ENCODE measurements at places on chromosomes 4 and X. TPM values are rescaled to one million over a fixed set of nuclear protein-coding genes. Genes with fewer than 3 reads are reported as not detected.

The AWAT1 gene
- total RNA-seq = not detected

- no peaks in the 10 kb centered on the region for H3K36me3 ChIP-seq
- peaks cover 2% of the 10 kb centered on the region for H3K27me3 ChIP-seq
- no peak overlapping the region for H3K4me3 ChIP-seq
These were observed 380.1 kb downstream of the GASK1B start for GRCh38 chr4:157792716-157793115.

GRCh38 chr4:61571761-61572559 lies 371.8 kb downstream of the ADGRL3 start:
- H3K4me3 ChIP-seq = no peak overlapping the region
- H3K27ac ChIP-seq = no peak overlapping the region
- H3K36me3 ChIP-seq = no peaks in the 10 kb centered on the region
- DNase-seq = no peak
- no peaks in the 10 kb centered on the region for H3K27me3 ChIP-seq
- H3K4me1 ChIP-seq = no peaks in the 10 kb centered on the region

The SORBS2 gene
- 73.0 TPM for total RNA-seq

The CFP gene
- 2.4 TPM for total RNA-seq

GRCh38 chr4:140252742-140253555 lies 99.0 kb upstream of the MAML3 start:
- peaks cover 1% of the 10 kb centered on the region for H3K27me3 ChIP-seq
- peaks cover 10% of the 10 kb centered on the region for H3K4me1 ChIP-seq
- no peaks in the 10 kb centered on the region for H3K36me3 ChIP-seq
- peak overlapping the region; percentile 66 for H3K4me3 ChIP-seq
- no peak overlapping the region for H3K27ac ChIP-seq
- peak; percentile 87 for DNase-seq

The SRPK3 gene
- total RNA-seq = not detected

- H3K4me1 ChIP-seq = peaks cover 9% of the 10 kb centered on the region
- no peak overlapping the region for H3K4me3 ChIP-seq
- no peaks in the 10 kb centered on the region for H3K36me3 ChIP-seq
- no peak for DNase-seq
- H3K27ac ChIP-seq = no peak overlapping the region
These were observed 26.5 kb downstream of the ELF4 start for GRCh38 chrX:130083656-130084382.

The MEPE gene
- not detected for total RNA-seq

DNA sequence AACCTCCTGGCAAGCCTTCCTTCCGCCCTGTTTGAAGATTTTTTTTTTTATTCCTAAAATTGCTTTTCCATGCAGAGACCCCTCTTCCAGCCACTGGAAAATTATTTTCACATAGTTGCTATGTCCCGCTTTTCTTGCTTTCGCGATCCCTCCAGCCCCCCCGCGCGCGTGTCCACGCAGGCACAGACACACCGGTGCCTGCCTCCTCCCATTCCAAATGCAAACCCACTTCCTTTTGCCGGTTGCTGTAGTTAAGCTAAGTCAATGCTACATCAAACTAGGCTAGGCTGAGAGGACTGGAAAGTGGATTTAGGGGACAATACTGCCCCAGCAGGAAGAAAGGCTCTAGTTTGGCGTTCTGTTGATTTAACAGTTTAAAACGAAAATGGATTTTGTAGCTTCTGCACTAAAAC lies 111.0 kb downstream of the DHX15 start:
- H3K27ac ChIP-seq = no peak overlapping the region
- H3K27me3 ChIP-seq = peaks cover 17% of the 10 kb centered on the region
- peak; percentile 63 for DNase-seq
- peak overlapping the region; percentile 80 for H3K4me3 ChIP-seq
- no peaks in the 10 kb centered on the region for H3K36me3 ChIP-seq

DNA sequence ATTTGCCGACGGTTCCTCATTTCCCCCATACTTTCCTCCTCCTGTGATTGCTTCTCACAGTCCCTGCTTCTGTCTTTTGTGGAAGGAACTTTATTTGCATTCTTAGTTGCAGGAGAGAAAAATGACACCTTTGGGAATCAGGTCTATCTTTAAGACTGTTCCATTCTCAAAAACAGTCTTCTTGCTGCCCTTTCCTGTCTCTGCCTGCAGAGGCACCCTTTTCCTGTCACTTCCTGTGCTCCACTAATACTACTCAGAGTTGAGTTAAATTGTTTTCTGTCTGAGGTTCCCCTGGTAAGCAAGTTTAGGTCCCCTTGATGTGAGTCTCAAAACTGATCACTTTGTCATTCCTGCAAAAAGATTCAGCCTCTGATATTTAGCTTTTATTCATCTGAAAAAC lies 208.8 kb upstream of the CLNK start:
- no peak overlapping the region for H3K4me3 ChIP-seq
- no peaks in the 10 kb centered on the region for H3K36me3 ChIP-seq
- H3K4me1 ChIP-seq = no peaks in the 10 kb centered on the region
- H3K27ac ChIP-seq = no peak overlapping the region
- no peaks in the 10 kb centered on the region for H3K27me3 ChIP-seq
- DNase-seq = no peak

The SPANXA1 gene
- total RNA-seq = not detected

DNA sequence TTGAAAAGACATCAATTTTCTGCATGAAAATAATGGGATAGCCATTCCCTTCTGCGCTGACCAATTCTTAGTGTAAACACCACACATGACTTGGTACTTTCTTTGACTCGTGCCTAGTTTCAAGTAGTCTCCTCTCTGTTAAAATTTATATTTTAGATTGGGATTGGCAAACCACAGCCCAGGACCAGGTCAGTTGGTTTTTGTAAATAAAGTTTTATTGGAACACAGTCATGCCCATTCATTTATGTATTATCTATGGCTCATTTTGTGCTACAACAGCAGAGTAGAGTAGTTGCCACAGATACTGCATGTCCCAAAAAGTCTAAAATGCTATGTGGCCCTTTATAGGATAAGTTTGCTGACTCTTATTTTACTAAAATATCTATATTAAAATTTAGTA lies 46.7 kb downstream of the BMX start:
- no peaks in the 10 kb centered on the region for H3K36me3 ChIP-seq
- H3K27ac ChIP-seq = no peak overlapping the region
- no peak for DNase-seq

The FAM13A gene
- total RNA-seq = 16.5 TPM

DNA sequence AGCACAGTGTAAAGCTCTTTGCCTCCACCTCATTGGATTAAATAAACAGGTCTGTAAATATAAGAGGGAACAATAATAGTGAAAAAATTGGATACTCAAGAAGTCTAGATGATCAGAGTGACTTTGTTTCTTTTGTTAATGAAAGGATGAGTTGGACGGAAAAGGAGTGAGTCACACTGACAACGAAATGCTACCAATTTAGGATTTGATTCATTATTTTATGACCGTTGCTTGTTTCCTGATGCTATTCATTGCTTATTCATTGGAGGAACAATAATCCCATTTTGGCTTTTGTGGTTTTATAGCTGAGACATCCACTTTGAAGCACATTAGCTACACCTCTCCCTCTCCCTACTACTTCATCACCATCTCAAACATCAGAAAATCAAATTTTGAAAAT lies 74.4 kb upstream of the DYNLT3 start:
- no peaks in the 10 kb centered on the region for H3K27me3 ChIP-seq
- H3K4me3 ChIP-seq = no peak overlapping the region
- H3K4me1 ChIP-seq = no peaks in the 10 kb centered on the region
- no peaks in the 10 kb centered on the region for H3K36me3 ChIP-seq
- DNase-seq = no peak

DNA sequence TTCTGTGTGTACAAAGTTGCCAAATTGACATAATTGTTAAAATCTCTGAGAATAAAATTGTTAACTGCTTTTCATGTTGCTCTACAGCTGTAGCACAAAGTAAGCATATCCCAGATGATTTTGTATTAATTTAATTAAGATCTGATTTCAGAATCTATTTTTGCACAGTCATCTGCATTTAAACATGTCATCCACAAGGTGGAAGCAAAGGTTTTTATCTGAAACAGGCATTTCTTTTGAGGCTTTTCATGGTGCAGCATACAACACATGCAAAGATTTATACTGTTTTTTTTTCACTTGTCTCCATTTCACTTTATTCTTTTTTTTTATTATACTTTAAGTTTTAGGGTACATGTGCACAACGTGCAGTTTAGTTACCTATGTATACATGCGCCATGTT lies 51.2 kb downstream of the GC start:
- no peaks in the 10 kb centered on the region for H3K27me3 ChIP-seq
- H3K4me1 ChIP-seq = no peaks in the 10 kb centered on the region
- H3K4me3 ChIP-seq = no peak overlapping the region
- H3K36me3 ChIP-seq = no peaks in the 10 kb centered on the region
- DNase-seq = no peak
- no peak overlapping the region for H3K27ac ChIP-seq

GRCh38 chr4:178296669-178297068 lies 854.4 kb upstream of the AGA start:
- no peak overlapping the region for H3K27ac ChIP-seq
- no peak overlapping the region for H3K4me3 ChIP-seq
- H3K27me3 ChIP-seq = no peaks in the 10 kb centered on the region

The TRPC3 gene
- 0.57 TPM for total RNA-seq

DNA sequence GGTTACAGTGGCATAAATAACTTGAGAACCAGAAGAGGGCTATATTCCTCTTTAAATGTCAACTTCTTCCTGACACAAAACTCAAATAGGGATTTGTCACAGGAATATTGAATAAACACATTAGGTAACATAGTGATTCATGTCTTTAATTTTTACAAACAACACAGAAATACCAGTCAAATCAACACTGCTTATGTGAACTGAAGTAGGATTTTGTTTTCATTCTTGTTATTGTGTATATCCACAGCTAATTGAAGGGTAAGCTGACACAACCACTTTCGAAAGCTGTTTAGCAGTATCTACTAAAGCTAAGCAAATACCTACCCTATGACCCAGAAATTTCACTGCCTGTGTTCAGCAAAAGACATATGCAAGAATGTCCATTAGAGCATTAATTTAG lies 120.4 kb upstream of the EOLA2 start:
- H3K4me3 ChIP-seq = no peak overlapping the region
- H3K4me1 ChIP-seq = no peaks in the 10 kb centered on the region

The SHROOM4 gene
- total RNA-seq = 5.9 TPM

DNA sequence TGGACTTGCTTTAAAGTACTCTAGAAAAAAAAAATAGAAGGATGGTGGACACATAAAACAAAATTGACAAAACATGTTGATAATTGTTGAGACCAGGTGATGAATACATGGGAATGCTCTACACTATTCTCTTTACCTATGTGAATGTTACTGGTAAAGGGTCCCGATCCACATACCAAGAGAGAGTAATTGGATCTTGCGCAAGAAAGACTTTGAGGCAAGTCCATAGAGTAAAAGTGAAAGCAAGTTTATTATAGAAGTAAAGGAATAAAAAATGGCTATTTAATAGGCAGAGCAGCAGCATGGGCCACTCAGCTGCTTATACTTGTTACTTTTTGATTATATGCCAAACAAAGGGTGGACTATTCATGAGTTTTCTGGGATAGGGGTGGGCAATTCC lies 34.0 kb upstream of the PRR32 start:
- no peak overlapping the region for H3K4me3 ChIP-seq
- no peak for DNase-seq
- no peaks in the 10 kb centered on the region for H3K27me3 ChIP-seq
- no peaks in the 10 kb centered on the region for H3K4me1 ChIP-seq

GRCh38 chr4:84578540-84579402 lies 4.2 kb upstream of the CDS1 start:
- peaks cover 6% of the 10 kb centered on the region for H3K27me3 ChIP-seq
- H3K4me3 ChIP-seq = no peak overlapping the region
- H3K36me3 ChIP-seq = no peaks in the 10 kb centered on the region
- peaks cover 7% of the 10 kb centered on the region for H3K4me1 ChIP-seq

DNA sequence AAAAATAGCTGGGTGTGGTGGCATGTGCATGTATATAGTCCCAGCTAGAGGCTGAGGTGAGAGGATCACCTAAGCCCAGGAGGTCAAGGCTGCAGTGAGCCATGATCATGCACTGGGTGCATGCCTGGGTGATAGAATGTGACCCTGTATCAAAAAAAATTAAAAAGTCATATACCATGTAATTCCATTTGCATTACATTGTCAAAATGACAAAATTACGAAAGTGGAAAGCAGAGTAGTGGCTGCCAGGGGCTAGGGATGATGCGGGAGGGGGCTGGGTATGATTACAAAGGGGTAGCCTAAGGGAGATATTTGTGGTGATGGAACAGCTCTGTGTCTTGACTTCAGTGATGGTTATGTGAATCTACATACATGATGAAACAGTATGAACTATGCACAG lies 97.8 kb downstream of the KDR start:
- no peaks in the 10 kb centered on the region for H3K27me3 ChIP-seq
- H3K36me3 ChIP-seq = no peaks in the 10 kb centered on the region
- no peak for DNase-seq
- no peak overlapping the region for H3K4me3 ChIP-seq
- H3K4me1 ChIP-seq = no peaks in the 10 kb centered on the region

- H3K36me3 ChIP-seq = peaks cover 7% of the 10 kb centered on the region
- DNase-seq = no peak
- H3K27me3 ChIP-seq = no peaks in the 10 kb centered on the region
- H3K27ac ChIP-seq = no peak overlapping the region
These were observed 2.7 kb downstream of the ZNF330 start for GRCh38 chr4:141223418-141223817.

GRCh38 chr4:184248216-184248615 lies 30.5 kb upstream of the ENPP6 start:
- no peaks in the 10 kb centered on the region for H3K36me3 ChIP-seq
- no peak overlapping the region for H3K4me3 ChIP-seq
- DNase-seq = no peak
- H3K4me1 ChIP-seq = no peaks in the 10 kb centered on the region
- no peaks in the 10 kb centered on the region for H3K27me3 ChIP-seq

The PF4V1 gene
- not detected for total RNA-seq

DNA sequence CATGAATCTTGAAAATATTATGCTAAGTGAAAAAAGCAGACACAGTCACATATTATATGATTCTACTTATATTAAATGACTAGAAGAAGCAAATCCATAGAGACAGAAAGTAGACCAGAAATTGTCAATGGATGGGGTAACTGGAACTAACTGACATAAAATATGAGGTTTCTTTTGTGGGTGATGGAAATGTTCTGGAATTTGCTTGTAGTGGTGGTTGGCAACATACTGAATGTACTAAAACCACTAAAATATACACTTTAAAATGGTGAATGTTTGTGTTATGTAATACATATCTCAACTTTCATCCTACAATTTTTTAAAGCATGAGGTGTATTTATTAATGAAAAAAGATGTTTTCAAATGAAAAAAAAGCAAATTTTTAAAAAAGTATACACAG lies 14.7 kb downstream of the CNOT6L start:
- no peaks in the 10 kb centered on the region for H3K36me3 ChIP-seq
- H3K27me3 ChIP-seq = no peaks in the 10 kb centered on the region
- no peak overlapping the region for H3K4me3 ChIP-seq
- no peaks in the 10 kb centered on the region for H3K4me1 ChIP-seq

- H3K27me3 ChIP-seq = no peaks in the 10 kb centered on the region
- H3K4me3 ChIP-seq = no peak overlapping the region
- peaks cover 4% of the 10 kb centered on the region for H3K4me1 ChIP-seq
- no peak for DNase-seq
- peaks cover 2% of the 10 kb centered on the region for H3K36me3 ChIP-seq
These were observed 938.9 kb downstream of the C4orf33 start for GRCh38 chr4:130034876-130035275.

The NPY2R gene
- 0.41 TPM for total RNA-seq

- H3K4me1 ChIP-seq = no peaks in the 10 kb centered on the region
- H3K36me3 ChIP-seq = no peaks in the 10 kb centered on the region
- H3K27ac ChIP-seq = no peak overlapping the region
These were observed 40.5 kb downstream of the CLDN34 start for GRCh38 chrX:10007621-10008020.

The HSFX1 gene
- total RNA-seq = 0.63 TPM

All from H1 (cell line).